ENCODE measurements at places on chromosomes 11 and 22.

DNA sequence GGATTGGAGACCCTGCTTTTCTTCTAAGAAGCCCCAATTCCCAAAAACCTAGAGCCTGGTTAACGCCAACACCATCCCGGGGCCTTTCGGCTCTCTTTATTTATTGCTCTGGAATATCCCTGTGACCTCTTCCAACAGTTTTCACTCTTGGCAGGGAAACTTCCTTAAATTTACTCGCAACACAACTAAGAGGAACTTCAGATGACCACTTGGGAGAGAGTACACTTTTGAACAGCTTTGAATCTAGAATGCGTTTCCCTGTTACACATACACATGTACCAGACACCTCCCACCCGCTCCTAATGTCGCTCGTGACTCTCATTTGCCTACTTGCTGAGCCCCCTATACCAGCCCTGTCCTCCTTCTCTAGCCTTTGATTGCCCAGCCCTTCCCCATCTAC, 19.4 kb downstream of the TUBA8 start:
- DNase-seq: no peak

GRCh38 chr22:29948385-29948769, 65.4 kb downstream of the MTMR3 start:
- no peak for DNase-seq

DNA sequence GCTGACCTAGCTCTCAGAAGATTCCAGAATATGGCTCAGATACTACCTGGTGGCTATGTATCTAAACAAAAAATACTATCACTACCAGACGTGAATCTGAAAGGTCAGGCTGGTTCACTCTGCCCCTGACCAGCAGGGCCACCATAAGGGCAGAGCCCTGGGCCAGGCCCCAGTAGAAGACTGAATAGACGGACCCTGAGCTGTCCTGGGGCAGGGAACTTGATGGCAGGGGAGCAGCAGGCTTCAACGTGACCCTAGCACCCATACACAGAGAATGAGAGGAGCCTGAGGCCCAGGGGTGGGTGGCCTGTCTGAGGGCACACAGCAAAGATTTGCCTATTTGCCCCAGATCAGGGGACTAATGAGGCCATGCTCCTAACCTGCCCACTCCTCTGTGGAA, 6.6 kb upstream of the RNF185 start:
- DNase-seq: no peak

DNA sequence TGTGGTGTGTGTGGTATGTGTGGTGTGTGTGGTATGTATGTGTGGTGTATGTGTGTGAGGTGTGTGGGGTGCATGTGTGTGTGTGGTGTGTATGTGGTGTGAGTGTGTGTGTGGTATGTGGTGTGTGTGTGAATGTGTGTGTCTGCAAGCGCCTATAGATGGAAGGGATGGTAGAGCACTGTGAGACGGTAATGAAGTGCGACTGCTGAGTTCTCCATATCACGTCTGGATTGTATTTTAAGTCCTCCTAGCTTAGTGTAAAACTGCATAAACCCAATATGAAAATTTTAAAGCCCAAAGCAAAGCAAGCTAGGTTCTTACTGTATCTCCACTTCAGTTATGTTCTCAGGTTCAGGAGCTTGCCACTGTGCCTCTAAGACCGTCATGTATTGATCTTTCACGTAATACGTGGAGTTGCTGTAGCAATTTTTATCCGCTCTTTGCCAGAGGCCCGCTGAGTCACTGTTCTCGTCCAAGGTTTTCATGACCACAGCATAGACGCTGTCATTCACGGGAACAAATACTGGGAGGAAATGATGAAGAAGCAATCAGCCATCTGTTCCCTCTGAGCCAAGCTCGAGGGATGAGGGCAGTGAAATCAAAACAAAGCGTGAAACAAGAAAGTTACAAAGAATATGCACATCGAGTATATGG, 5.5 kb downstream of the PLET1 start:
- no peak for DNase-seq

GRCh38 chr11:2779981-2780849, 80.4 kb upstream of the KCNQ1OT1 start:
- DNase-seq: no peak

DNA sequence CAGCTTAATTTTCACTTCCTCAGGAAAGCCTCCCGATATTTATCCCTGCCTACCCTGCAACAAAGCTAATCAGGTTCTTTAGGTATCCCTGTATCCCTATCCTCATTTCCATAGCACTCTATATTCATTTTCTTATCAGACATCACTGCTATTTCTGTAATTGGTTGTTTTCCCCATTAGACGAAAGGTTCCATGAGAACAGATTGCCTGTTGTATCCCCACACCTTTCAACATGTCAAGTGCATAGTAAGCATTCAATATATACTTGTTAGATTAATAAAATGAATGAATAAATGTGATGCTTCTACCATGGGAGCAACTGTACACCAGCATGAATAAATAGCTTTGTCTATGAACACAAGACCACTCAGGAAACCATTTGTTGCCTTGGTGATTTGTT, 499.8 kb downstream of the DLG2 start:
- DNase-seq: no peak

GRCh38 chr11:122198291-122198983, 82.4 kb upstream of the BLID start:
- no peak for DNase-seq

- DNase-seq: no peak
These were observed 8.4 kb downstream of the MRPL48 start for GRCh38 chr11:73795925-73796632.

- DNase-seq: no peak
These were observed 33.6 kb upstream of the SUSD2 start for GRCh38 chr22:24147666-24148065.

DNA sequence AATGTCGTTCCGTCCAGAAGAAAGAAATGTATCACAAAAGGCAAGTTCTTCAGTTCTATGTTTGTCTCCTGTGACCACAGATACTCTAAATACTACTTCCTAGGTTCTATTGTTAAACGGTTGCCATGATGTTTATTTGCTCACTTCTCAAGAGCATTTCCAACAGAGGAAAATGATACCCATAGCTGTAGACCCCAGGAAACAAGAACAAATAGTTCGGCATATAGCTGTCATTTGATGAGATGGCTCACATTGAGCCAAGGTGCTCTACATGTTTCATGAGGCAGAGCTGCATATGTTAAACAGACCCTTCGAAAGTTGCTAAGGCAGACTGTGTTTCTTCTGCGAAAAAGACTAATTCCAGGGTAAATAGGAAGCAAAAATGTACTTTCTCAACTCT, 15.4 kb upstream of the ANGPTL5 start:
- DNase-seq: no peak

All from stimulated activated CD4-positive, alpha-beta T cell treated with anti-CD3 and anti-CD28 coated beads, Interleukin-2, amount 100 ng/mL, for 4 hours (primary cell).